Thoracic aorta (tissue), 2 donors: ENCODE measurements at places on chromosomes 7 and 10. TPM values are rescaled to one million over a fixed set of nuclear protein-coding genes. Genes with fewer than 3 reads are reported as not detected.

LIPN gene
- total RNA-seq, result not detected

ING3 gene
- 21.2 TPM for total RNA-seq

RPA3 gene
- total RNA-seq, result 2.7 TPM

GRCh38 chr10:43957267-43958070, 308.8 kb upstream of the ZNF32 start:
- DNase-seq, result no peak
- no peaks in the 10 kb centered on the region for H3K27me3 ChIP-seq
- H3K27ac ChIP-seq, result no peak overlapping the region
- H3K4me3 ChIP-seq, result no peak overlapping the region

GRCh38 chr7:67916571-67917436, 920.2 kb downstream of the TYW1 start:
- H3K36me3 ChIP-seq, result no peaks in the 10 kb centered on the region
- no peak overlapping the region for H3K27ac ChIP-seq
- no peaks in the 10 kb centered on the region for H3K27me3 ChIP-seq
- no peak overlapping the region for H3K4me3 ChIP-seq
- DNase-seq, result no peak

DNA sequence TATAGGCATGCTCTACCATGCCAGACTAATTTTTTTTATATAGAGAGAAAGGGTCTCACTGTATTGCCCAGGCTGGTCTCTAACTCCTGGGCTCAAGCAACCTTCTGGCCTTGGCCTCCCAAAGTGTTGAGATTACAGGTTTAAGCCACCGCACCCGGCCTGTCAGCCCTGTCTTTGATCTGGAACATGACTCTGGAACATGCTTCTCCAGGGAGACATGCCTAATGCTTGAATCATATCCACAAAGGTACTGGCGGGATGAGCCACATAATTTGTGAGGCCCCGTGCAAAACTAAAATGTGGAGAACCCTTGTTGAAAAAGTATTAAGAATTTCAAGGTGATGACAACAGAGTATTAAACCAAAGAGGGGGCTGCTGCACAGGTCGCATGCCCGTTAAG, 282.8 kb downstream of the ARHGAP12 start:
- H3K27ac ChIP-seq, result no peak overlapping the region
- H3K36me3 ChIP-seq, result no peaks in the 10 kb centered on the region
- peaks cover 15% of the 10 kb centered on the region for H3K4me1 ChIP-seq
- no peaks in the 10 kb centered on the region for H3K27me3 ChIP-seq
- H3K4me3 ChIP-seq, result no peak overlapping the region
- no peak for DNase-seq

- no peaks in the 10 kb centered on the region for H3K27me3 ChIP-seq
- peak overlapping the region; percentile 60 for H3K4me3 ChIP-seq
- H3K4me1 ChIP-seq, result no peaks in the 10 kb centered on the region
- H3K27ac ChIP-seq, result no peak overlapping the region
Observed at GRCh38 chr7:95330961-95331337, 6.6 kb upstream of the PON1 start.

- no peak overlapping the region for H3K4me3 ChIP-seq
- no peak overlapping the region for H3K27ac ChIP-seq
- no peak for DNase-seq
- no peaks in the 10 kb centered on the region for H3K27me3 ChIP-seq
Observed at GRCh38 chr10:71615538-71616329, 103.8 kb downstream of the C10orf105 start.

GRCh38 chr7:115984105-115984504, 46.5 kb downstream of the TFEC start:
- H3K27ac ChIP-seq, result no peak overlapping the region
- no peaks in the 10 kb centered on the region for H3K27me3 ChIP-seq
- H3K36me3 ChIP-seq, result no peaks in the 10 kb centered on the region
- no peaks in the 10 kb centered on the region for H3K4me1 ChIP-seq

DNA sequence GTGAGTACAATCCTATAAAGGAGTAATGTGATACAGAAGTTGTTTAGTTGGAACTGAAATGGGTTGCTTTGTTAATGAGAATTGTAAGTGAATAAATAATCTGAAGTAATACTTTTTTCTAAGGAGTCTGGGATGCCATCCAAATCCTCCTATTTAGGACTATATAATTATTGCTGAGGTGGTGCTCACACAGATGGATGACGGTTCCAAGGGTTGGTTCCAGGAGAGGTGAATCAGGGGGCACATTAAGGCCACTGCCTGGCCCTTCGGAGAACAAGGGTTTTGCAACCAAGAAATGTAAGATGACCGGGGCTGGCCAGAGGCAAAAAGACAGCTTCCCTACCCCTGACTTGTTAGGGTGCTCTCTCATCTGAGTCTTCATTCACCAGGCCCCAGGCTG, 352.7 kb downstream of the PHTF2 start:
- DNase-seq, result no peak
- H3K4me3 ChIP-seq, result no peak overlapping the region
- H3K36me3 ChIP-seq, result no peaks in the 10 kb centered on the region
- H3K27ac ChIP-seq, result no peak overlapping the region
- peaks cover 9% of the 10 kb centered on the region for H3K4me1 ChIP-seq

- no peak for DNase-seq
- H3K4me3 ChIP-seq, result no peak overlapping the region
- H3K36me3 ChIP-seq, result no peaks in the 10 kb centered on the region
- no peak overlapping the region for H3K27ac ChIP-seq
Observed at GRCh38 chr7:37048674-37049073, 324.4 kb upstream of the AOAH start.

- peaks cover 8% of the 10 kb centered on the region for H3K36me3 ChIP-seq
- no peak overlapping the region for H3K27ac ChIP-seq
- DNase-seq, result no peak
- no peak overlapping the region for H3K4me3 ChIP-seq
- H3K27me3 ChIP-seq, result no peaks in the 10 kb centered on the region
Observed at GRCh38 chr10:11856678-11857077, 33.5 kb downstream of the PROSER2 start.

GRCh38 chr10:85623342-85623741, 743.3 kb downstream of the GRID1 start:
- H3K4me3 ChIP-seq, result no peak overlapping the region
- H3K4me1 ChIP-seq, result no peaks in the 10 kb centered on the region
- no peak for DNase-seq
- no peaks in the 10 kb centered on the region for H3K27me3 ChIP-seq
- H3K27ac ChIP-seq, result no peak overlapping the region

- H3K4me3 ChIP-seq, result no peak overlapping the region
- DNase-seq, result no peak
- no peaks in the 10 kb centered on the region for H3K36me3 ChIP-seq
- no peaks in the 10 kb centered on the region for H3K27me3 ChIP-seq
- no peaks in the 10 kb centered on the region for H3K4me1 ChIP-seq
Observed at GRCh38 chr7:11252011-11252607, 278.4 kb downstream of the PHF14 start.
